ENCODE measurements at places on chromosomes 13 and 19.

DNA sequence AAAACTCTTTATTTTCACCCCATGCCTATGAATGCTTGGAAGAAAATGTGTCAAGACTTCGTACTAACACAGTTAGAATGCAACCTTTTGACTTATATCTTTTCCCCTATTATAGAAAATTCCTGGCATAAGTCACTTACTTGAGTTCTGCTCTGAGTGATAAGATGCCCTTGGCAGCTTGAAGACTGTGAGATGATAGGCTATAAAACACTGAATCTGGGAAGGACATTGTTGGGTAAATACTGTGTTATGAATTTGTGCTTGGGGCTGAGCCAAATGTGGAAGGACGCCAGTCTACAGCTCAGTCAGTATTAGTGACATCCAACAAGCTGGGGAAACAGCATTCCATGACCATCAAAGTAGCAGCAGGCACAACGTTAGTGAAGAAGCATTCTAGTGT is 368.0 kb upstream of the SGCG start:
- no peak for DNase-seq

GRCh38 chr13:54301085-54301484 is 1272.5 kb downstream of the OLFM4 start:
- no peak for DNase-seq

- DNase-seq, result no peak
Observed at GRCh38 chr13:79458436-79458835, 22.5 kb upstream of the NDFIP2 start.

- no peak for DNase-seq
Observed at GRCh38 chr13:22848539-22849052, 332.2 kb upstream of the SGCG start.

- DNase-seq, result no peak
Observed at GRCh38 chr13:63305641-63306133, 1890.0 kb upstream of the PCDH20 start.
